ENCODE measurements at places on chromosomes 6 and 20. TPM values are rescaled to one million over a fixed set of nuclear protein-coding genes. Genes with fewer than 3 reads are reported as not detected.

DNA sequence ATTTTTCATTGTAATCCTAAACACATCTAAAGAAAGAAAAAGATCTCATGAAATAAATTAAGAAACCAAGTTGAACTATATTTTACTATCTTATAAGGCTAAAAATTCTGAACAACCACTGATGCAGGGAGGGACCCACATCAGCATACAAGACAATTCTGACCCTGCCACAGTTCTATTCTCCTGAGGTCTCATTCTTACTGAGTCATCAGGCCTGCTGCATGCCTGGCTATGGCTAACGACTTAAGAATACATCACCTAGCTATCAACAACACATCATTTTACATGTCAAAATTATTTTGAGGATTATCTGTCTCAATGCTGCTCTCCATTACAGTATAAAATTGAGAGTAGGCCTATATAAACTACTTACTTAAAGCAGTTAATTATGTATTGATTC, 52.9 kb downstream of the FBXL4 start:
- no peak for DNase-seq

DNA sequence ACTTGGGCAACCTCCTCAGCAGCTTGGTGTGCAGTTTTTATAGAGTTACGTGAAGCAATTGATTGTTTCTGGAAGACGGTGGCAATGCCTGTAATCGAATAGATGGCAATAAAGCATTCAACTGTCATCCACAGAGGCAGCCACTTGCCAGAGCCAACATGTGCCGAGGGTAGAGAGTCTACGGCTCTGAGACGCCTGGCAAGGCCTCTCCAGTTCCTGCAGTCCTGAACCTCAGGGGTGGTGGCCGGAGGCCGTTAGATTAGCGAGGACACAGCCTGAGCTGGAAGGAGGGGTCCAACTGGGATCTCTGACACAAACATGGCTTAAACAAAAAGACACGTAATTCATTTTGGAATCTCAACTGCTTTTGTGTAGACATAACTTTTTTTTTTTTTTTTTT, 775 bp upstream of the TTLL2 start:
- DNase-seq: no peak

The C6orf58 gene
- not detected for total RNA-seq

- no peak for DNase-seq
Measured at GRCh38 chr20:58149437-58150091, 78.9 kb downstream of the ANKRD60 start.

DNA sequence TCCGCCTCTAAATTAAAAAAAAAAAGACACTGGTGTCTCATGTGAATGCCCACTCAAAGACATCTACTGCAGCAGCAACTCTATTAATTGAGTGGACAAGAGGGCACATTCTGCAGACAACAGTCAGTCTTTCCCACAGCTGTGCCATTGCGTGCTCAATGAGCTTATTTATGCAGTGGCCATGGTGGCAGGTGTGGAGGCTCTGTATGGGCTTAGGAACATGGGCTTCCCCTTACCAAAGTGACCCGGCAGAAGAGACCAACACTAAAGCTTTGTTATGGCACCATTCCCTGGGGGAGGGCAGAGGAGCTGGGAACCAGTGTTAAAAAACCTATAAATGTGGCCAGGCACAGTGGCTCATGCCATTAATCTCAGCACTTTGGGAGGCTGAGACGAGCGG, 4.2 kb upstream of the VAPB start:
- DNase-seq: no peak

The MCCD1 gene
- total RNA-seq: not detected

The FOXS1 gene
- total RNA-seq: not detected

The YIPF3 gene
- 38.0 TPM for total RNA-seq

The ANKEF1 gene
- 2.8 TPM for total RNA-seq

The ERMARD gene
- 19.2 TPM for total RNA-seq
